NCI-H2107 (cell line): ENCODE measurements at places on chromosomes 11 and 22.

DNA sequence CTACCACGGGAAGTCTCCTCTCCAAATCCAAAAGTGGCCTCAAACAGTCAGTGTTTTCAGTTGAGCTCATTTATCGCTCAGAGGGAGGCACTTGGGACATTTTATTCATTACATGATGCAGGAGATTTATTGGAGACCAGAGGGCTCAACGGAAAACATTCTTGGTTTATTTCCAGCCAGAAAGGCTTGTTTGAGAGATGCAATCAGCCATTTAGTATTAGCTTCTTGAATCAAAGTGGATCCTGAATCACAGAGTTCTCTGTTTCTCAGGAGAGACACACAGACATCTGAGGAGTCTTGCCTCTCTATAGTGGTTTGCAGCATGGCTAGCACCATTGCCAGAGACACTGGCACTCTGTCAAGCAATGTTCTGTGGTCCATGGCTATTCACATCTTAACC lies 31.5 kb downstream of the CD44 start:
- no peak for DNase-seq

- DNase-seq, result no peak
These were observed 12.4 kb downstream of the CAVIN3 start for GRCh38 chr11:6307876-6308275.

GRCh38 chr11:129451524-129451923 lies 75.9 kb downstream of the BARX2 start:
- DNase-seq, result no peak

DNA sequence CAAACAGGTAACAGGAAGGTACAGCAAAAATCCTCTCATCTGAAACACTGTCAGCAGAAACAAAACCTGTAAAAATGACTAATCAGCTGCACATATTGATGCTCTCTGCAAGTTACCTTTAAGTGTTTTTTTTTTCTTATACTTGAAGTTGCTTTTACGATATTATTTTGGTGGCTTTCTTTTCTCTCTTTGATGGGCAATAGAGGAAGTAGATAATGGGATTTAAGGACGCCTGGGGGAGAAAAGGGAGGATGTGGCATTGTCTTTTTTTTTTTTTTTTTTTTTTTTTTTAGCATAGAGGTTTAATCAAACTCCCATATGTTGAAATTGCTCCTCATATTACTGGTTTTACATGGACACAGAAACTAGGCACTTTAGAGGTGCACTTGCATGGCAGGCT lies 11.4 kb upstream of the ADSL start:
- no peak for DNase-seq

DNA sequence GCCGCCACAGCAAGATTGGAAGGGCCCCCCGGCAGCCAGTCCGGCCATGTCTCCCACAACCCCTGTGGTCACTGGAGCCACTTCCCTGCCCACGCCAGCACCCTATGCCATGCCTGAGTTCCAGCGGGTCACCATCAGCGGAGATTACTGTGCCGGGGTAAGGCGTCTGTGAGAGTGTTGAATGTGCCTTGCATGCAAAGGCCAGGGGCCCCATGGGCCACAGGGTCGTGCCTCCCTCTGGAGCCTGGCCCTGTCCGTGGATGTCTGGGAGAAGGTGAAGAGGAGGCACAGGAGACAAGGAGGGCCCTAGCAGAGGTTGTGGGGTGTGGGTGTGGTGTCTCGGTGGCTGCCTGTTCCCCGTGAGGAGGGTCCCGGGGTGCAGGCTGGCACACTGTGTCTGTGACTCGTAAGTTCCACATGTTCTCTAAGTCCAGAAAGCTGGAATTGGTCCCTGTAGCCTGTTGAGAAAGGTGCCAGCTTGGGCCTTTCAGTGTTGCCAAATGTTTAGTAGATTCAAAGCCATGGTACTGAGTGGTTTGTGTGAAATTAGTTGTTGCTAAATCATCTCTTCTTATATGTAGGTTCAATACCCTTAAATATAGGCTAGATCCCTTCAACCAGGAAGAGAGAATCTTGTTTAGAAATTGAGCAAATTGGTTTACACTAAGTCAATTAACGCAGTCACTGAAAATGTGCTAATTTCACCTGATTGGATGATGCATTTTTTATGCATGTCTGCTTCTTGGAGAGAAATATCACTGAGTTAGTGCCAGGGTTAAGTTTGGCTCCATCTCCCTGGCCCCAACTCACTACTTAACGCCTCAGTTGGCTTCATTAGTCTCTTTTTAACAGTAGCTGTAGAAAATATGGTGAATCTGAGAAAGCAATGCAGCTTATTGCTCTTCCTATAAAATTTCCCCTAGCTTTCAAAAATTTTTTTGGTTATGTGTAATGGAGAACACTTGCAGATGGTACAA lies 23.8 kb downstream of the AMPD3 start:
- DNase-seq, result no peak
